ENCODE measurements at places on chromosomes 7 and 10. TPM values are rescaled to one million over a fixed set of nuclear protein-coding genes. Genes with fewer than 3 reads are reported as not detected.

Gene SLC26A5
- polyA plus RNA-seq = not detected

- no peak for DNase-seq
- no peaks in the 10 kb centered on the region for H3K36me3 ChIP-seq
- H3K27ac ChIP-seq = no peak overlapping the region
- H3K4me3 ChIP-seq = no peak overlapping the region
- no peaks in the 10 kb centered on the region for H3K27me3 ChIP-seq
Measured at GRCh38 chr10:55397777-55398496, 596.9 kb upstream of the PCDH15 start.

- DNase-seq = no peak
- peaks cover 10% of the 10 kb centered on the region for H3K4me1 ChIP-seq
- H3K27me3 ChIP-seq = no peaks in the 10 kb centered on the region
- no peak overlapping the region for H3K4me3 ChIP-seq
- H3K36me3 ChIP-seq = peaks cover 5% of the 10 kb centered on the region
- H3K27ac ChIP-seq = no peak overlapping the region
Measured at GRCh38 chr7:2611401-2611800, 20.4 kb upstream of the TTYH3 start.

DNA sequence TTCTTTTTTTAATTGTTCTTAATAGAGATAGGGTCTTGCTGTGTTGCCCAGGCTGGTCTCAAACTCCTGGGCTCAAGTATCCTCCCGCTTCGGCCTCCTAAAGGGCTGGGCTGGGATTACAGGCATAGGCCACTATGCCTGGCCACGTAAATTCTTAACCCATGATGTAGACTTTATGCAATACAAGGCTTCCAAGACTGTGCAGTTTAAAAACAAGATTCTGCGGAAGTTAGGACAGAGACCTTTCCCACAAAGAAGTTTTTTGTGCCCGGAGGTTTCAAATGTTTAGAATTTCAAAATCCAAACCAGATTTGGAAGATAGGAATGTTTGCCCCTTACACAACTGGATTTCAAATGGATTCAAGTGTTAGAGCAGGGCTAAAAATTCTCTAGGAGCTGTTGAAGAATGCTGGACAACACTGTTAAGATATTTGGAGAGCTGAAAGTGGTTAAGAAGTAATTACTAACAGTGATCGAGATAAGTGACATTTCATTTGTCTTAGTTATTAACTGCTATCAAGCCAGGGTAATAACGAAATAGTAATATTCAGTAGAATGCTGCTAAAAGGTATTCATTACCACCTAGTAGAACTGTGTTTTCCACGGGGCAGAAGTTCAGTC lies 7.4 kb downstream of the APBB1IP start:
- H3K27ac ChIP-seq = no peak overlapping the region
- no peaks in the 10 kb centered on the region for H3K36me3 ChIP-seq
- no peak for DNase-seq
- H3K4me3 ChIP-seq = no peak overlapping the region
- no peaks in the 10 kb centered on the region for H3K27me3 ChIP-seq

GRCh38 chr10:122162671-122163173 lies 108.4 kb upstream of the BTBD16 start:
- H3K27me3 ChIP-seq = no peaks in the 10 kb centered on the region
- H3K4me3 ChIP-seq = peak overlapping the region; percentile 32
- H3K27ac ChIP-seq = no peak overlapping the region
- peaks cover 3% of the 10 kb centered on the region for H3K4me1 ChIP-seq
- no peaks in the 10 kb centered on the region for H3K36me3 ChIP-seq
- DNase-seq = peak; percentile 67

Gene CD36
- 6.7 TPM for polyA plus RNA-seq

DNA sequence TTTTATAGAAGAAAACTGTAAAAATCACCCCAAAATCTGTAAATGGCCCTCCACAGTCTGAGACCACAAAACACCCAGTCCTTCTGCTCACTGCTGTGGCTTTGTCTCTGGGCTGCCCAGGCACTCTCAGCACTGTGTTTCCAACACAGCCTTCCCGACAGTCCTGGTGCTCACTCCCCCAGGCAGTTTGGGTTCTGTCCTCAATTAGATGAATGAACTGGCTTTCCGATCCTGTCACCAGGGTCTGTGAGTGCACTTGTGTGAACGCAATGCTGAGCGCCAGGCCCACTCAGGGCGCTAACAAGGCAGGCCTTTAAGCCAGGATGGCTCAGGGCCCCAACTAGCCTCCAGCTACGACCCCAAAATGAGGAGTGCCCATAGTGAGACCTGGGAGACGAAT lies 3.3 kb downstream of the MAD1L1 start:
- peaks cover 6% of the 10 kb centered on the region for H3K4me1 ChIP-seq
- no peak overlapping the region for H3K27ac ChIP-seq
- DNase-seq = no peak
- no peaks in the 10 kb centered on the region for H3K27me3 ChIP-seq

DNA sequence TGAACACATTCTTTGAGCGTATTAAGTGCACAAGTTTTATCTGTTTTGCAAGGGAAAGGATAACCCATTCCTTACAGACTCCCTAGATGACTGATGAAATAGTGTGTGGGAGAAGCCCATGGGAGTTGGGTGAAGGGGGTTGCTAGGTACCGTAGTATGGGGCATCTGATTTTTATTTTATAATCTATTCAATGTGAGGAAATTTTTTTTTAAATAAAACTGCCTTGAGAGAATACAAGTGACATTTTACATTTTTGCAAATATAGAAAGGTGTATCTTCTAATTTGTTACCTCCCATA lies 1.4 kb downstream of the BTAF1 start:
- no peak for DNase-seq
- no peak overlapping the region for H3K27ac ChIP-seq
- no peaks in the 10 kb centered on the region for H3K4me1 ChIP-seq
- H3K36me3 ChIP-seq = no peaks in the 10 kb centered on the region
- peak overlapping the region; percentile 92 for H3K4me3 ChIP-seq

GRCh38 chr10:69362471-69362954 lies 54.2 kb downstream of the TACR2 start:
- no peak overlapping the region for H3K4me3 ChIP-seq
- H3K4me1 ChIP-seq = no peaks in the 10 kb centered on the region
- H3K36me3 ChIP-seq = peaks cover 2% of the 10 kb centered on the region
- no peak for DNase-seq

GRCh38 chr7:133654547-133654946 lies 401.7 kb downstream of the EXOC4 start:
- no peak for DNase-seq
- H3K27me3 ChIP-seq = no peaks in the 10 kb centered on the region
- H3K36me3 ChIP-seq = no peaks in the 10 kb centered on the region
- no peak overlapping the region for H3K27ac ChIP-seq
- no peak overlapping the region for H3K4me3 ChIP-seq

DNA sequence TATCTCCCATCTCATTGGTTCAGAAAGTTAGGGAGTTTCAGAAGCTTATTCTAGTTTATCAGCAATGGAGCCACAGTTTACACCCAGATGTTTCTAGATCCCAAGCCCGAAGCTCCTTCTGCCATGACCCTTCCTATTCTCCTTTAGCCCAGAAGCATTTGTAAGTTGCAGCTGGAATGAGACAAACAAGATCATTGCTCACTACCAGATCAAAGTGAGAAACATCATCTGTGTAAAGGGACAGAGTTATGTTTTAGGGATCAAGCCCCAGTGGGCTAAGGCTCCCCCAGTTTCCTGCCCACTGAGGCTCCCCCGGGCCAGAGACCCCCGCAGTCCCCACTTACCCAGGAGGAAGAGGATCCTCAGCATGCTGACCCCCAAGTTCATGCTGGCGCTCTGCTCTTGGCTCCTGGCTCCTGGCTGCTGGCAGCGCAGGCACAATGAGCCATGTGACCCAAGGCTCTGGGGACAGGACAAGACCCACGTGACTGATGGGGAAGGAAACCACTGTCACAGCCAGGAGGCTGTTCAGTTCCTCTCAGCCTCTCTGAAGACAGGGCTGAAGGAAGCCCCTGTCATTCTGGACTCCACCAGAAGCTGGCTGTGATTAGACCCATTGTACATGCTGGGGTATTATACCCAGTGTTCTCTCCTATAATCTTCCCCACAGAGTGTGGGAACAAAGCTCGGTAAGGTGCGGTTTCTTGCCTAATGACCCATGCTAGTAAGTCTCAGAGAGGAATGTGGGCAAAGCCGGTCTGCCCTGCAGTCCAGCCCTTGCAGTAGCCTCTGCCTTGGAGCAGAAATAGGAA lies at the start of gene TMEM273:
Gene TMEM273 (minus strand): TSS at position 442 of the 812 bp plus-strand sequence. CDS start 55 bp downstream, at position 387.
- H3K4me3 ChIP-seq = peak within 1 kb of the TSS; percentile 35
- peaks cover 6% of the 10 kb centered on the region for H3K4me1 ChIP-seq
- H3K27me3 ChIP-seq = no peaks in the 10 kb centered on the region
- H3K27ac ChIP-seq = no peak within 1 kb of the TSS
- DNase-seq = no peak
- no peaks in the 10 kb centered on the region for H3K36me3 ChIP-seq

DNA sequence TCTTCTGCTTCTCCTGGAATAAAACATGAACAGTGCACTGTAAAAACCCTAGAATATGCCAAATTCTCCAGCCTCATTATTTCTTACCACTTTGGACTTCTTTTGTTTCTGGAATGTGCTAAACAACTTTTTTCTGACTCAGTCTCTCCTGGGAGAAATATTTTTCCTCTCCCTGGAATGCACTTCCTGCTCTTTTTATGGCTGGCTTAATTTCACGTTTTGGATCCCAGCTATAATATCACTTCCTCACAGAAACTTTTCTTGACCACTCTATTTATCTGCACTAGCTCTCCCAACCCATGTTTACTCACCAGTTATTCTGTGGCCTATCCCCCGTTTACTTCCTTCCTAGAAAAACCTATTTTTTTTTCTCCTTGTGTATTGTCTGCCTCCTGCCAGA lies 26.7 kb downstream of the ABCB5 start:
- H3K36me3 ChIP-seq = no peaks in the 10 kb centered on the region
- H3K4me1 ChIP-seq = no peaks in the 10 kb centered on the region
- no peak for DNase-seq
- H3K27ac ChIP-seq = no peak overlapping the region

DNA sequence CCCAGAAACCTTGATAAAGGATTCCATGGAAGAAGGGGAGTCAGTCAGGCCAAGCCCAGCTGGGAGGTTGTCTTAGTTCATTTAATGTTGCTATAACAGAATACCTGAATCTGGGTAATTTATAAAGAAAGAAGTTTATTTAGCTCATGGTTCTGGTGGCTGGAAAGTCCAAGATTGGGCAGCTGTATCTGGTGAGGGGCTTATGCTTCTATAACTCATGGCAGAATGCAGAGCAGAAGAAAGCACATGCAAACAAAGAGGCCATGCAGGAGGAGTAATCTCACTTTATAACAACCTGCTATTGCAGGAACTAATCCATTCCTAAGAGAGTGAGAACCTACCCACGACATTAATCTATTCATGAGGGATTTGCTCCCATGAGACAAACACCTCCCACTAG lies 54.2 kb upstream of the ANKRD1 start:
- H3K4me3 ChIP-seq = no peak overlapping the region
- H3K4me1 ChIP-seq = no peaks in the 10 kb centered on the region
- no peaks in the 10 kb centered on the region for H3K36me3 ChIP-seq
- H3K27me3 ChIP-seq = no peaks in the 10 kb centered on the region

DNA sequence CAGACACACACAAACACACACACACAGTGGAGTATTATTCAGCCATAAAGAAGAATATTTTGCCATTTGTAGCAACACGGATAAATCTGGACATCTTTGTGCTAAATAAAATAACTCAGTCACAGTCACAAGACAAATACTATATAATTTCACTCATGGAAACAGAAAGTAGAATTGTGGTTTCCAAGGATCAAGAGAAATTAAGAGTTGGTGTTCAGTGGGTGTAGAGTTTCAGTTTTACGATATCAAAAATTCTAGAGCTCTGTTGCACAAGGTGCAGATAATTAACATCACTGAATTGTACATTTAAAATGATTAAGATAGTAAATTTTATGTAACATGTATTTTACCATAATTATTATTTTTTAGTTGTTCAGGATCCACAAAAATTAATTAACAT lies 1235.0 kb downstream of the XPNPEP1 start:
- H3K4me3 ChIP-seq = no peak overlapping the region
- H3K27me3 ChIP-seq = no peaks in the 10 kb centered on the region
- no peak for DNase-seq
- H3K36me3 ChIP-seq = no peaks in the 10 kb centered on the region
- H3K27ac ChIP-seq = no peak overlapping the region
- no peaks in the 10 kb centered on the region for H3K4me1 ChIP-seq

DNA sequence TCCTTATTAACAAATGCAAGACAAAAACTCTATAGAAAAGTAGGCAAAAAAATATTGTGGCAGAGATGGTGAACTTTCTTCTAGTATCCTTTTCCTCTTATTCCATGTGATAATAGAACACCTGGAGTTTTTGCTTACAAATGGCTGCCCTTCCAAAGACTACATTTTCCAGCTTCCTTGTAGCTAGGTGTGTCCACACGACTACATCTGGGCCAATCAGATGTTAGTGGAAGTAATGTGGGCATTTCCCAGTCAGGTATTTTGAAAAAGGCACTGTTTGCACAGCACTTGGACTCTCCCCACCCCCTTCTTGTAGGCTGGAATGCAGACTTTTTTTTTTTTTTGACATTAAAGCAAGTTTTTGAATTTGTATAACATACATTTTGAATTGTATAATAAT lies 105.5 kb upstream of the TBX20 start:
- H3K27me3 ChIP-seq = no peaks in the 10 kb centered on the region
- no peaks in the 10 kb centered on the region for H3K4me1 ChIP-seq
- H3K36me3 ChIP-seq = no peaks in the 10 kb centered on the region
- no peak for DNase-seq
- no peak overlapping the region for H3K27ac ChIP-seq

Gene AKR1B1
- 183 TPM for polyA plus RNA-seq

DNA sequence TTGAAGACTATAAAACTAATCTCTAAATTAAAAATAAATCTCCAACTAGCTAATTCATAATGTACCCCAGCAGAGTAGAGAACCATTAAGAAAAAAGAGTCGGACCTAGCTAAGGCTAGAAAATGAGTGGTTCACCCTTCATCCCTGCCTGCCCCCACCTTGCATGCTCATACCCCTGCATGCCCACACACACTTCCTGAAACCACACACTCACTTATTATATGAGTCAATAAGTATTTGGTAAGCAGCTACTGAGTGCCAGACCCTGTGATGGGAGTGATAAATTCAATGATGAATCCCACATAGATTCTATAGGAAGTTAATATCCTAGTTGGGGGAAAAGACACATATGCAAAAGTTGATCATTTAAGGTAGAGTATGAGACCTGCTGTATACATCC lies 152.9 kb upstream of the INHBA start:
- H3K4me3 ChIP-seq = no peak overlapping the region
- DNase-seq = no peak
- H3K4me1 ChIP-seq = no peaks in the 10 kb centered on the region
- H3K27ac ChIP-seq = no peak overlapping the region
- H3K36me3 ChIP-seq = no peaks in the 10 kb centered on the region

Gene SMNDC1
- polyA plus RNA-seq = 12.4 TPM

GRCh38 chr7:139702811-139703486 lies 74.8 kb downstream of the HIPK2 start:
- peaks cover 3% of the 10 kb centered on the region for H3K36me3 ChIP-seq
- DNase-seq = no peak
- H3K27me3 ChIP-seq = no peaks in the 10 kb centered on the region
- H3K4me1 ChIP-seq = no peaks in the 10 kb centered on the region

Gene SLC25A13
- 23.9 TPM for polyA plus RNA-seq

GRCh38 chr7:128384726-128385125 lies 23.2 kb upstream of the PRRT4 start:
- no peak for DNase-seq
- H3K36me3 ChIP-seq = no peaks in the 10 kb centered on the region
- H3K27ac ChIP-seq = no peak overlapping the region
- H3K27me3 ChIP-seq = no peaks in the 10 kb centered on the region
- H3K4me3 ChIP-seq = no peak overlapping the region

Gene STYXL1
- polyA plus RNA-seq = 55.5 TPM

- no peaks in the 10 kb centered on the region for H3K36me3 ChIP-seq
- H3K4me3 ChIP-seq = no peak overlapping the region
- H3K27ac ChIP-seq = no peak overlapping the region
- H3K4me1 ChIP-seq = no peaks in the 10 kb centered on the region
- no peak for DNase-seq
Measured at GRCh38 chr7:36639826-36640225, 84.5 kb downstream of the AOAH start.

Measured in kidney (tissue), 22 donors.